ENCODE measurements at places on chromosomes 2 and 18. TPM values are rescaled to one million over a fixed set of nuclear protein-coding genes. Genes with fewer than 3 reads are reported as not detected.

The RFTN2 gene
- 0.14 TPM for total RNA-seq

The EML6 gene
- total RNA-seq = 1.9 TPM

The PGAP1 gene
- 17.2 TPM for total RNA-seq

The GLI2 gene
- total RNA-seq = 0.07 TPM

The RALBP1 gene
- total RNA-seq = 96.0 TPM

The RBMS1 gene
- total RNA-seq = 67.2 TPM

The CNDP2 gene
- 182 TPM for total RNA-seq

The CSRNP3 gene
- 0.34 TPM for total RNA-seq

The KANSL3 gene
- 24.9 TPM for total RNA-seq

The CIB4 gene
- total RNA-seq = not detected

The IL37 gene
- total RNA-seq = not detected

The IGFBP2 gene
- 840 TPM for total RNA-seq

The ALKAL2 gene
- not detected for total RNA-seq

The STEAP3 gene
- 68.3 TPM for total RNA-seq

The MFSD2B gene
- total RNA-seq = not detected

The SOS1 gene
- total RNA-seq = 8.9 TPM

The LRATD1 gene
- 27.0 TPM for total RNA-seq

The SPEG gene
- total RNA-seq = 4.1 TPM

The NCKAP5 gene
- total RNA-seq = 5.2 TPM

The SLC9A4 gene
- total RNA-seq = not detected

The SAG gene
- total RNA-seq = not detected

The PARD6G gene
- 34.5 TPM for total RNA-seq

The MYO3B gene
- total RNA-seq = 0.34 TPM

The ANKRD30BL gene
- not detected for total RNA-seq

The RGPD3 gene
- total RNA-seq = 0.34 TPM

The ZNF396 gene
- total RNA-seq = 1.7 TPM

The DUSP2 gene
- total RNA-seq = 13.0 TPM

The NT5DC4 gene
- total RNA-seq = 0.07 TPM

The DBI gene
- 55.7 TPM for total RNA-seq

The SF3B6 gene
- 238 TPM for total RNA-seq

The ZSWIM2 gene
- total RNA-seq = not detected

The CNOT11 gene
- 22.1 TPM for total RNA-seq

The EEF1B2 gene
- total RNA-seq = 759 TPM

The SPP2 gene
- not detected for total RNA-seq

The FBXO41 gene
- 2.4 TPM for total RNA-seq

The CAPG gene
- total RNA-seq = 306 TPM

The DSG1 gene
- 4.4 TPM for total RNA-seq

The SYT4 gene
- total RNA-seq = not detected

The LGALSL gene
- 17.7 TPM for total RNA-seq

The NT5C1B gene
- total RNA-seq = not detected
